ENCODE measurements at places on chromosomes 4 and X.

GRCh38 chrX:103503853-103504207, 15.5 kb downstream of the RAB40A start:
- DNase-seq: no peak

GRCh38 chr4:147102596-147102995, 156.9 kb upstream of the TTC29 start:
- DNase-seq: no peak

GRCh38 chr4:6582889-6583490, 8.0 kb downstream of the MAN2B2 start:
- no peak for DNase-seq

DNA sequence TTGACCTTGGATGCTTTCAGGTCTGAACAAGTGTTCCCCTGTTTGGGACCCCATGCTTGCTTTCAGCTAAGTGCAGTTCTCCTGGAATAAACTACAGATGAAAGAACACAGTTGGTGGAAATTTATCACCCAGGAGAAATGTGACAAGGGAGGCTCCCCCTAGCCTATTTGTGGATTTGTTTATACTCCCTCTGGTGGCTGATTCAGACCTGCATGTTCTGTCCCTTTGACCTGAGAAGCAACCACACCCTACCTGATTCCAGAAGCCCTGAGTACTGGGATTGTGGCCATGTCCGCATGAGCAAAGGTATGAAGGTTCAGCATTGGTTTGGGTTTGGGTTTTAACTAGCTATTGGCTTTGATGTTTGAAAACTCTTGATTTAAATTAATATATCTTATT, 440.9 kb downstream of the MID1IP1 start:
- DNase-seq: no peak

GRCh38 chr4:15434091-15434490, 6.3 kb downstream of the C1QTNF7 start:
- no peak for DNase-seq

- DNase-seq: no peak
These were observed 110.1 kb downstream of the LARP7 start for GRCh38 chr4:112747036-112747435.

GRCh38 chr4:184262901-184263300, 45.2 kb upstream of the ENPP6 start:
- no peak for DNase-seq

DNA sequence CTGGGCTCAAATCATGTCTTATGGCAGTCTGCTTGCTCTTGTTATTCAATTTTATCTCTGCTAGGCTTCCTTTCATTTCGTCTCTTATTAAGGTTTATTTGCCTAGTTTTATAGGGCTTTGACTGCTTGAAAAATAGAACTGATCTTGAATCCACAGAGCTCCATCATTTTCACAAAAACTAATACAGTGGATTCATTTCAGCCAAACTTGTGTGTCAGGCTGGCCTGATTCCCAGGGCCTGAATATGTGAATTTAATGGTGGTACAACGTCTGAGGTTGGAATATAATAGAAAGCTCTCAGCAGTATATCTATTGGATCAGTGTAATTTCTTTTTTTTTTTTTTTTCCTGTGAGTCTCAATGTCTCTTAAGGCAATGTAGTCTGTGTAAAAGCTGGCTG, 123.3 kb downstream of the POU4F2 start:
- DNase-seq: no peak

DNA sequence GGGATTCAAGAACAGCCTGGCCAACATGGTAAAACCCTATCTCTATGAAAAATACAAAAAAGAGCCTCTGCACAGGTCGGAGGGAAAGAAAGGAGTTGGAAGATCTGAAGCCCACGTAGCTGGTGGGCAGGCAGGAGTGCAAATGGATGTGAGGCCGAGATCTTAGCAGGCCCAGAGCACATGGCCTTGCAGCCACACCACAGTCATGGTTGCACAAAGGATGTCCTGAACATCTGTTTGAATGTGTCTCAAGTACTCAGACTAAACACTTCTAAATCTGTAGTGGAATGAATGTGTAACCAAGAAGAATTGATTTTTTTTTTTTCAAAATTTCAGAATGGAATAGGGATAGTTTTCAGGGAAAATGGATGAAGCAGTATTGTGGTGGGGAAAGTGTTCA, 10.8 kb downstream of the CA5B start:
- DNase-seq: no peak

DNA sequence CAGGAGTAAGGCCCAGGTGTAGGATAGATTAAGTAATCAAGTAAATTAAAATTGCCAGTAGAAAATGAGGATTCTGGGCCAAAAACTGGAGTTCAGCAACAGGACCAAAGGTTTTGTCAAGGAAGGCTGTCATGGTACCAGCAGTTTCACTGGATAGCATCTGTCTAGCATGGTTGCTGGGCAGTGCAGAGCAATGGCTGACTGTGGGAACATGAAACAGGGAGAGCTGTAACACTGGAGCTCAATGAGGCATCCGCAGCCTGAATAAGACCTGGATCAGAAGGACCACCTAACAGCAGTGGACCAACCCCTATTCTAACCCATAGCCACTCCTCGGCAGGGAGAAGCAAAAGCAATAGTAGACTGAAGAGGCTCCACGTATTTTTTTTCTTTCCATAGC, 132.4 kb downstream of the ATOH1 start:
- no peak for DNase-seq

DNA sequence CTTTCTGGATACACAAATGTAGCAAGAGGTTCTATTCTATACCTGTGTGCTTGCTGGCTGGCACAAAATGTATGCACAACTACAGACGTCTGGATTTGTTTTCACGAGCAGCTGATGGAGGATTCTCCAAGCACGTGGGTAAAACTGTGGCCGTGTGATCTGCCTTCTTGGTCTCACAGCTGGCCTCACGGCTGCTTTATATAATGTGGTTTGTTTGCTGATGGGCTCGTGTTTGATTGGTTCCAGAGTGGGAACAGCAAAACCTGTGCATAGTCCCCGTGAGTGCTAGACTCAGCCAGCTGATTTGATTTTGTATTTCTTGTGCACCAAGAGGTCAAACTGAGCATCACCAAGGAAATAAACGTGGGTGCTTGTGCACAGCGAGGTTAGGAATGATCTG, 262.6 kb upstream of the RPS6KA3 start:
- DNase-seq: no peak

- DNase-seq: no peak
These were observed 632.1 kb upstream of the AADAT start for GRCh38 chr4:170721812-170722373.

DNA sequence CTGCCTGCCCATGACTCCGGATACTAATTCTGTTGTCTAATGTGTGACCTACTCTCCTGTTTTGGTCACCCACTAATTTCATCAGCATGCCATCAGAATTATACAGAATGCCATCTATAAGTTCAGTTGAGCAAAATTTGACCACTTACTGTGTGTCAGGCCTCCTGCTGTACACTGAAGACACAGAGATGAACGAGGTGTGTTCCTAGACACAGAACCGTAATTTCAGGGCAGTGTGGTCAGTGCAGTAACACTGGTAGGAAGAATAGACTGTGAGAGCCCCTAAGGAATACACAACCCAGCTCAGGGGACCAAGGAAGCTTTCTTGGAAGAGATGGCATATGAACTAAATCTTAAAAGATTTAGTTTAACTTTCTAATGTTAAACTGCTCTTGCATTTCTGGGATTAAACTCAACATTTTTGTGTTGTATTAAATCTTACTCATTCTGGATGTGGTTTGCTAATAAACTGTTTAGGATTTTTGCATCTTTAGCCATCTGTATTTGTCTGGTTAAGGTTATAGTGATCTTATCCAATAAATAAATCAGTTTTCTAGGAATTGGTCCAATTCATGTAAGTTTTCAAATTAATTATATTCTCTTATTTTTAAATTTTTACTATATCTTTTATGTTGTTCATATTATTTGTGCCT, 34.3 kb downstream of the KANTR start:
- no peak for DNase-seq

- no peak for DNase-seq
These were observed 65.3 kb upstream of the MSN start for GRCh38 chrX:65602221-65602560.
